ENCODE measurements at places on chromosomes 2 and 18.

GRCh38 chr2:47315475-47315874 is 87.5 kb upstream of the MSH2 start:
- DNase-seq = no peak

DNA sequence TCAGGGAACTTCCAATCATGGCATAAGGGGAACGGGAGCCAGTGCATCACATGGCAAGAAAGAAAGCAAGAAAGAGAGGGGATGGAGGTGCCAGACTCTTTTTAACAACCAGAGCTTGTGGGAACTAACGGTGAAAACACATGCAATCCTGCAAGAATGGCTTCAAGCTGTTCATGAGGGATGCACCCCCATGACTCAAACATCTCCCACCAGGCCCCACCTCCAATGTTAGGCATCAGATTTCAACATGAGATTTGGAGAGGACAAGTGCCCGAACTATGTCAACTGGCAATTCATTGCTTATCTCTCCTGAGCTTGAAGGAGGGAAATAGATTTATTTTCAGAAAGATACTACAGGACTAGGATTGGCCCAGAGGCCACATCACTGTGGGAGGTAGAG is 270.0 kb downstream of the SLC4A3 start:
- DNase-seq = no peak

DNA sequence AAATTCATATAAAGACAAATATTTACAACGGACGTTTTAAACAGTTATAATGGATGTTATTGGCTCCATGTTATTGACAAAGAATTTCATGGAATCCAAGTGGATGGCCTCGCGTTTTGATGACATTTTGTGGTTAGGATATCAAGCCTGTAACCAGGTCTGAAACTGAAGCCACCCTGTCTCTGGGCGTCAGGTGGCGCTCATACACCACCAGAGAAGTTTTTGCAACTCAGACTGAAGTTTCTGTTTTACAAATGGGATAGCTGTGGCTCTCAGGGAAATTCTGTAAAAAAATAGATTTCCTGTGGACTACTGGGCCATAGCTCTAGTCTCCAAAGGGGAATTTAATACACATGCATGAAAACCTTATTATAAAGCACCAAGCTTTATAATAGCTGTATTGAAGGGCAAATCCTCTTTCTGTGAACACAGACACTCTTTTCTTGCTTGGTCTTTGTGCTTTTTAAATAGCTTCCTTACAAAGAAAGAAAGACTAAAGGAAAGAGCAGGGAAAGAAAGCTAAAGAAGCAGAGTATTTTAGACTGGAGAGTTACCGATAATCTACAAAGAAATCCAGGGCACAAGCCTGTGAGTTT is 86.7 kb downstream of the C18orf54 start:
- peak; percentile 48 for DNase-seq

GRCh38 chr2:118755384-118755783 is 92.1 kb downstream of the EN1 start:
- no peak for DNase-seq

- DNase-seq = no peak
Observed at GRCh38 chr2:64258566-64258965, 114.3 kb upstream of the PELI1 start.

DNA sequence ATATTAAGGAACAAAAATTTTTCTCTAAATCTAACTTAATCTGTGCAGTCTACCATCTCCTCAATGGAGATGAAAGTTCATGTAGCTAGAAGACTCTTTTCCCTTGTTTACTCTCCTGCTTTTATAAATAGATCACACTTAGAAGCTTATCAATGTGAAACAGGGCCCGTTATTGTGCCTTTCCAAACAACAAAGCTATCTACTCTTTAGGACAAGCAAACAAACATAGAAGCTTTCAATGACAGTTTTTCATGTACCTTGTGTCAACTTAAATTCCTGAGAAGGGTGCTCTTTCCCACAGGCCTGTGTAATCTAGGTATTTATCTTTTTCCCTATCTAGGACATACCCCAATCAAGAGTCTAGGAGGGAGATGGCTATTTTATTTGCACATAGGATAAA is 247.8 kb upstream of the CWC22 start:
- DNase-seq = no peak

DNA sequence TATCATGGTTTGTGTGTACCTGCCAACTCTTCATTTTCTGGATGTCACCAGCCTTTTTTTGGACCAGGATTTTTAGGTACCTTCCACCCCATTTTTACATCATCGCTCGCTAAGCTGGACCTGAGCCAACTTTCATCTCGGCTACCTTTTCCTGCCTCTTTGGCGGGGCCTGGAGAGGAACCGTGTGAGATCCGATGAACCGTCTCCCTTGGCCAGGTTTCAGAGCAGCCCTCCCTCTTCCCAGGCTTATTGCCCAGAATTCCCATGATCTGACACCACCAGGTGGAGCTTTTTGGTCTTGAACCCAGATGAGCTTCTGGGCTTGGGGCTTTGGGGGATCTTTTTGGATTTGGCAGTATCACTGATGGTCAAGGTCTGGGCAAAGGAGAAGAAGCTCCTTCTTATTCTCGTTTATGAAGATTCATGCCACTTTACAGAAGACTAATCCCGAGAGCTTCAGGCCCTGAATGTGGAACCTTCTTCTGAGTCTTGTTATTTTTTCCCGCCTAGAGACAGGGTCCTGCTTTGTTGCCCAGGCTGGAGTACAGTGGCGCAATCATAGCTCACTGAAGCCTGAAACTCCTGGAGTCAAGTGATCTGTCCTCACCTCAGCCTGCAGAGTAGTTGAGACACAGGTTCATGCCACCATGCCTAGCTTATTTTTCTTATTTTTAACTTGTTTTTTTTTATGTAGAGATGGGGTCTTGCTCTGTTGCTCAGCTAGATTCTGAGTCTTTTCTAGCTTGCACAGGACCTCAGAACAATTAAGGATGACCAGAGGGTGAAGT is 50.4 kb downstream of the GATA6 start:
- DNase-seq = no peak

DNA sequence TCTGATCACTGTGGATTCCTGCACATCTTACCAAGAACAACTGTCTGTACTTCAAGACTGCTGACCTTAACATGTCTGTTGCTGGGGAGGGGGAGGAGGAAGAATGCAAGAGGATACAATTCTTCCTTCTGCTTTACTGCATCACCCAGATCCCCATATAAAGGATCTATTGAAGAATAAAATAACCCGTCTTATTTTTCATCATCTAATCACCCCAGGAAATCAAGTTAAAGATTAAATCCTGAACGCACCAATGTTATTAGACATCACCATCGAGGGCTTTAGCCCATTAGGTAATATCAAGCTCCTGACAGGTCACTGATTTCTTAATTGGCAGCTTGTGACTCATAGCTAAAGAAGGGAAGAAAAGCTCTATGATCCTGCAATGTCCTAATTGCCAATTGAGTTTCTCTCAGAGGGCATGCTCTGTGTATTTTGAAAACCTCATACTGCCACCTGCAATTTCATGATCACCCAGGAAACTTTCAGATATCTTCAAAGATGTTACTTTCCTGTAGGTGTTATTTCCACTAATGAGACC is 75.4 kb upstream of the KCNE4 start:
- DNase-seq = no peak

- DNase-seq = peak; percentile 16
Observed at GRCh38 chr2:98607741-98608115, 584 bp downstream of the COA5 start.

DNA sequence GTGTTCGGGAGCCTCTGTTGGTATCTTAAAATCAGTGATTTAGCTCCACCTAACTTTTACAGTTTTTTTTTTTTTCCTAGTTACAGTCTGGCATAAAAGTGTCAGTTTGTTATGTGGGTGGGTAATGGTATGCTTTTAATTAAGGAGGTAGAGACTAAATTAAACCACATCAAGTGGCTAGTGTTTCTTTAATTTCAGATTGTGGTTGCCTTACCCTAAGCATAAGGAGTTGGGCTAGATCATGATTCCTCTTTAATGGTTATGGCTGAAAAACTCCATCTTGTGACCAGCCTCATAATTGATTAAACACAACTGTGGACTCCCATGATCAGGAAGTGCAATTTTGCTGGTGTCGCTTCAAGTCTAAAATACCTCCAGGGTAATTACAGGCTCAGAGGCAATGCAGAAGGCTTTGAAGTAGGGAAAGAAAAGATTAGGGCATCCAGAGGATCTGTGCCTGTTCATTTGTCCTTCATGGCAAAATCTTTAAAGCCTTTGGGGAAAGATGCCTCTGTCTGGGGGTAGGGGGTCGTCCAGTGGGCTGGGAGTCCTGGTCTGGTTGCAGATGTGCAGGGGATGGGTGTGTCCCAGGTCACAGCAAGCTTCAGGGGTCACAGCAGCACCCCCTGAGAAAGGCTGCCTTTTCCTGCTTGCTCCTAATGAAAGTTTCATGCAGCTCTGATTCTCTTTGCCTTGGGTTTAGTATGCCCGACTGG is 579.2 kb downstream of the BCL11A start:
- no peak for DNase-seq

DNA sequence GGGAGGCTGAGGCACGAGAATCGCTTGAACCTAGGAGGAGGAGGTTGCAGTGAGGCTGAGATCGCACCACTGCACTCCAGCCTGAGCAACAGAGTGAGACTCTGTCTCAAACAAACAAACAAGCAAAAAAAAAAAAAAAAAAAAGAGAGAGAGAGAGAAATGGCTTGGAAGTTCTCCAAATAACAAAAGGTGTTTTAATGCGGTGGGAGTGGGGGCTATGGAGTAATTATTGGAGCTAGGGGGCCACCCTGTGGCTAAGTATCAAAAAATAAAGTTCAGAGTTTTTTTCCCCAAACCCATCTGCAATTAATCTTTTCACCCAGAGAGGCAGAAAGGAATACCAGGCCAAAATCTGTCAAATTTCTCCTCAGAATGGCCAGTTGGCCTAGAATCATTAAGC is 23.0 kb upstream of the CEP68 start:
- peak; percentile 14 for DNase-seq

- DNase-seq = no peak
Observed at GRCh38 chr2:24461685-24462084, 29.4 kb upstream of the NCOA1 start.

- no peak for DNase-seq
Observed at GRCh38 chr2:73987109-73987947, 2.6 kb downstream of the TET3 start.

DNA sequence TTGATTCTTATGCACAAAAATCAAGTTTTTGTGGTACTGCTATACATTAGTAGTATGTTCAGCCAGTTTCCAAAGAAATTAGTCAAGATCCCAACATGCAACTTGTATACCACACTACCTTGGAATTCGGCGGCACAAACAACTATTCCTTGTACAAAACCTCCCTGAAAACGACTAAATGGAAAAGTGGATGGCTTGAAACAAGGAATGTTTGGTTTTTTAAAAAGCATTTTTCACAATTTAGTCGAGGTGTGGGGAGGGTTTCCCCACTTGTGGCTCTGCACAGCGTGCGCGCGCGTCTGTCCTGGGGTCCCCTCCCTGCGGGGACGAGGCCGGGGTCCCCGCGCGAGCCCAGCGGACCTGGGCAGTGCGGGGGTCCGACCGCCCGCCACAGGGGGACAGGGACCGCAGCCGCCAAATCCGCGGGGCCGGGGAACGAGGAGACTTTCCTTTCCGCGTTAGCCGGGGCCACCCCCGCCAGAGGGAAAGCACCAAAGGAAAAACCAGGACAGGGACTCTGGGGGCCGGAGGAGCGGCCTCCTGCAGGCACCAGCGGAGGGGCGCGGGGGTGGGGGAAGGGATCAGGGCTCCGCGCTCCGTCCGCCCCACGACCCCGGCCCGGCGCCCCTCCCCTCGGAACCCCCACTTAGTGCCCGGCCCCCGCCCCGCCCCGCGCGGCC is 534 bp upstream of the SOCS6 start:
- no peak for DNase-seq

GRCh38 chr2:74039611-74040010 is 54.9 kb downstream of the TET3 start:
- DNase-seq = no peak

All from kidney capillary endothelial cell (primary cell).